ENCODE measurements at places on chromosomes 7 and 10. TPM values are rescaled to one million over a fixed set of nuclear protein-coding genes. Genes with fewer than 3 reads are reported as not detected.

GRCh38 chr10:97509120-97509680 lies 10.5 kb downstream of the UBTD1 start:
- no peaks in the 10 kb centered on the region for H3K36me3 ChIP-seq
- H3K27ac ChIP-seq: no peak overlapping the region
- no peak overlapping the region for H3K4me3 ChIP-seq
- no peak for DNase-seq

GRCh38 chr10:128115356-128115755 lies 10.9 kb downstream of the MKI67 start:
- no peak overlapping the region for H3K27ac ChIP-seq
- no peaks in the 10 kb centered on the region for H3K27me3 ChIP-seq
- no peak overlapping the region for H3K4me3 ChIP-seq
- no peak for DNase-seq

The NT5C3A gene
- total RNA-seq: 43.8 TPM

The STEAP1 gene
- 6.5 TPM for total RNA-seq

GRCh38 chr10:92387289-92387940 lies 96.4 kb downstream of the MARCHF5 start:
- H3K4me1 ChIP-seq: no peaks in the 10 kb centered on the region
- no peak overlapping the region for H3K27ac ChIP-seq
- no peak overlapping the region for H3K4me3 ChIP-seq
- H3K27me3 ChIP-seq: no peaks in the 10 kb centered on the region
- peak; percentile 37 for DNase-seq

The AS3MT gene
- total RNA-seq: 0.22 TPM

The SLC13A4 gene
- not detected for total RNA-seq

DNA sequence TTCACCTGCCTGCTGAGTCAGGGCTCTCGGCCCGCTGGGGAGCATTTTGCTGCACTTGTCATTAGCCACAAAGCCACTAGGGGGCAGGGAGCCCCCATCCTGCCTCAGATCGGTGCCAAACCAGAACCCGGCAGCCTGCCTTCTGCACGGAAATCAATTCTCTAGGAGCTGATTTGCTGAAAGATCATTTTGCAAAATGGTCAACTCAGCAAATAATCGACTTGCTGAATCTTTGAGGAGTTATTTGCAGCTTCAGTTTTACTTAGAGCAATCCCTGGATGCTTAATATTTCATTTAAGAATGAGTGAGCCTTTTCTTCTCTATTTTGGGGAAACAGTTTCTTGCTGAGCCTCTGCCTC lies 1.7 kb upstream of the GIMAP8 start:
- H3K36me3 ChIP-seq: no peaks in the 10 kb centered on the region
- H3K4me3 ChIP-seq: no peak overlapping the region
- DNase-seq: no peak
- no peaks in the 10 kb centered on the region for H3K4me1 ChIP-seq

DNA sequence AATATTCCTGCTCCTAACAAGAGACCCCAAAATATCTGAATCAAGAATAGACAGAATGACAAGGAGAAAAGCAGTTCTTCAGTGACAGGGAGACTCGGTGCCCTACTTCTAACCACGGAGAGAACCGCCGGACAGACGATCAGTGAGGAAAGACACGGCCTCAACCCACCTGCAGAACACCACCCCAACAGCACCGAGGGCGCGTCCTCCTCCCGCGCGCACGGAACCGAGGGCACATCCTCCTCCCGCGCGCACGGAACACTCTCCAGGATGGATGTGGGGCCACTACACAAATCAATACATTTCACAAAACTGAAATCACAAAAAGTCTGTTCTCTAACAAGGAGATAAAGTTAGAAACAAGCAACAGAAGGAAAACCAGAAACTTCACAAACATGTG lies 9.7 kb upstream of the ADAM8 start:
- 0 out of 2 replicates have a peak, but pooled peaks cover 1% of the 10 kb centered on the region for H3K4me1 ChIP-seq
- H3K27ac ChIP-seq: no peak overlapping the region
- H3K36me3 ChIP-seq: no peaks in the 10 kb centered on the region
- H3K4me3 ChIP-seq: no peak overlapping the region

The CHAT gene
- total RNA-seq: not detected

GRCh38 chr10:50419756-50420155 lies 168.4 kb upstream of the ASAH2 start:
- H3K27ac ChIP-seq: peak overlapping the region; percentile 92
- no peaks in the 10 kb centered on the region for H3K27me3 ChIP-seq
- H3K4me1 ChIP-seq: peaks cover 37% of the 10 kb centered on the region
- DNase-seq: no peak
- H3K36me3 ChIP-seq: 0 out of 2 replicates have a peak, but pooled peaks cover 16% of the 10 kb centered on the region

The KIF20B gene
- 34.5 TPM for total RNA-seq

DNA sequence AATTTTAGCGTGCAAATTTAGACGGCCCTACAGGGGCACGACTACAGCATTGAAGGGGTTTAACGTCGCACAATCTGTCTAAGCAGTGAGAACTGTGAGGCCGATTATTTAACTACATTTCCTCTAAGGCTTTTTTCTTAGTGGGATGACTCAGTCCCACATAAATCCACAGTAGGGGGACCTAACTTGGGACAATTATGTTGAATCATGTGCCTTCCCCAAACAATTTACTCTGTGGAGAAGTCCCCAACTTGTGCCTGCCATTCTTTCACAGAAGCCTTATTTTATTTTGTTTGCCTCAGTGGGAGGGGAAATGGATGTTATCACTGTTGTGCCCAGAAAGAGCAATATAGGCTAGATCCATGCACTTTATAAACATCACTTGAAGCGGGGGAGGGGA lies 80.3 kb upstream of the CDCA7L start:
- no peak for DNase-seq
- no peaks in the 10 kb centered on the region for H3K36me3 ChIP-seq
- peaks cover 93% of the 10 kb centered on the region for H3K27me3 ChIP-seq

GRCh38 chr10:60646966-60647796 lies 131.1 kb upstream of the CDK1 start:
- no peaks in the 10 kb centered on the region for H3K27me3 ChIP-seq
- no peak overlapping the region for H3K4me3 ChIP-seq
- H3K36me3 ChIP-seq: no peaks in the 10 kb centered on the region
- peaks cover 13% of the 10 kb centered on the region for H3K4me1 ChIP-seq
- no peak overlapping the region for H3K27ac ChIP-seq

GRCh38 chr7:121138262-121138933 lies 149.9 kb downstream of the CPED1 start:
- no peaks in the 10 kb centered on the region for H3K36me3 ChIP-seq
- H3K27ac ChIP-seq: no peak overlapping the region
- H3K4me1 ChIP-seq: no peaks in the 10 kb centered on the region
- no peak for DNase-seq
- H3K27me3 ChIP-seq: no peaks in the 10 kb centered on the region
